Activated CD8-positive, alpha-beta memory T cell treated with anti-CD3 and anti-CD28 coated beads, Interleukin-2, amount 10 ng/mL, durations not matched to agents 7 days and 5 days (primary cell): ENCODE measurements at places on chromosomes 16 and 17. TPM values are rescaled to one million over a fixed set of nuclear protein-coding genes. Genes with fewer than 3 reads are reported as not detected.

The HSPB9 gene
- 0.58 TPM for total RNA-seq

The NLRP1 gene
- 66.6 TPM for total RNA-seq

The ABCC12 gene
- total RNA-seq, result not detected

The HOXB8 gene
- total RNA-seq, result 1.4 TPM

The KRTAP4-3 gene
- total RNA-seq, result not detected

The NECAB2 gene
- not detected for total RNA-seq

The MPV17L gene
- total RNA-seq, result not detected

The GRAPL gene
- 7.5 TPM for total RNA-seq

The IL32 gene
- total RNA-seq, result 3,468 TPM

The TPPP3 gene
- total RNA-seq, result not detected

The CX3CL1 gene
- not detected for total RNA-seq
